ENCODE measurements at places on chromosomes 6 and 20.

DNA sequence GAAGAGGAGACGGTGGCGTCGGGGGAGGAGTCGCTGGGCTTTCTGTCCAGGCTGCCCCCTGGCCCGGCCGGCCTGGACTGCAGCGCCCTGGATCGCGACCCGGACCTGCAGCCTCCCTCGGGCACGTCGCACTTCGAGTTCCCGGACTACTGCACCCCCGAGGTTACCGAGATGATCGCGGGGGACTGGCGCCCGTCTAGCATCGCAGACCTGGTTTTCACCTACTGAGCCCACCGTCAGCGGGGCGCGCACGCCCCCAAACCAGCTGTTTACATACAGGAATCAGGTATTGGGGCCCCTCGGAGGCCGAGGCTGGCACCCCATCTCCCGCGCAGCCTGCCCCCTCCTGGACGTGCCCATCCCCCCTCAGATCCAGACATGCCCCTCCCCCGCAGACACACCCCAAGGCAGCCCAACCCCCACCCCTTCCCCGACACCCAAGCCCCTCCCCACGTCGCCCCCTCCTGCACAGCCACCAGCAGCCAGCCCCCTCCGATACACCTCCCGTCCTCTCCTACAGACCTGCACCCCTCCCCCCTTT, 1.4 kb downstream of the SOX12 start:
- DNase-seq: no peak

DNA sequence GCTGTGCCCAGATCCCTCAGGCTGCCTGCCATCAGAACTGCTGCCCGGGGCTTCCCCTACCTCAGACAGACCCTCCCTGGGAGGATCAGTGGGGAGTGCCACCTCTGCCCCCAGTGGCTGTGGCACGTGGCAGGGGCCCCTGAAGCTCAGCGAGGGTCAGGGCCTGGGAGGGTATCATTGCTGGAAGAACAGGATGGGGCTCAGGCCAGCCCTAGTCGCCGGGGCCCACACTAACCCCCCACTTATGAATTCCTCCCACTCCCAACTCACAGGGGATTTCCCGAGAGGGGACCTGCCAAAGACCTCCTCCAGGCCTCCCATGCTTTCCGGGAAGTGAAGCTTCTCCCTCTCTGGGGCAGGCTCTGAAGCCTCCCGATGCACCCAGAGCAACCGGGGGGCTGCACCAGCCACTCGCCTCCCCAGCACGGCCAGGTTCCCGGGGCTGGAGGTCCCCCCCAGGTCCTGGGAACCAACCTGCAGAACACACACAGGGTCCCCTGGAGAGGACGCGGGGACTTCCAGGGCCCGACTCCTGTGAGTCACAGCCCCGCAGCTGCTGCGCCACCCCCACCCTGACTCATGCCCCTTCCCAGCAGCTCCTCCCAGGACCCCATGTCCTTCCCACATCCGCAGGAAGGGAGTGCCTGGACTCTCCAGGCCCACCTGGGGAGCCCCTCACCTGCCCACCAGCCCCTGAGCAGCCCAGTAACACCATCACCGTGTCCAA, 2.5 kb downstream of the TNFRSF6B start:
- peak; percentile 40 for DNase-seq

- no peak for DNase-seq
Measured at GRCh38 chr6:170259278-170259677, 31.6 kb downstream of the DLL1 start.

- DNase-seq: no peak
Measured at GRCh38 chr20:35260426-35260825, 17.5 kb downstream of the MMP24OS start.

GRCh38 chr20:2817341-2817726, 1.2 kb downstream of the TMEM239 start:
- no peak for DNase-seq

DNA sequence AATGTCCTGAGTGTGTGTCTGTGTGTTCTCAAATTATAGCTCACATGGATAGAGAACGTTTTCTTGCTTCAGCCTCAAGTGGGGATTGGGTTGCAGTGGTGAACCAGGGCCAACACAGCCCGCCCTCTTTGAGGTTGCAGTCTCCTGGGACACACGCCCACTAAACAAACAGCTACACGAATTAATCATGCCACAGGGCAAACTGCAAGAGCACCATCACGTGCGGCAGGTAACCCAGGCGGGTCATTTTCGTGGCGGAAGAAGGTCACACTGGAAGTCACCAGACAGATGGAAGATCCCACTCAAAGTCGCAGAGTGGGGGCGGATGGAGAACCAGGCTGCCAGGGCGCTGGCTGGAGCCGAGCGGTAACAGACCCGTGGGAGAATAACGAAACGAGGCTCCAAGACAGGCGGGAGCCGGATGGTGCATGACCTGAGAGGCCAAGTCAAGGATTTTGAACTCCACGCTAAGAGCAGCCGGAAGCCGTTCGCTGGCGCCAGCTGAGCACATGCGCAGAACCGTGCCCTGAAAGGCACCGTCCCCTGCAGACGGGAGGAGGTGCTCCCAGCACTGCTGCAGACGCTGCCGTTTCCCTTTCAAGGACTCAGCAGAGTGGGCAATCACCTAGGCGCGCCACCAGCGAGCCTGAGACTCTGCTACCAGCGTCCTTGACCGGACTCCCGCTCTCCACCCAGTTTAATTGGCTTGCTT, 10.7 kb downstream of the DLL1 start:
- no peak for DNase-seq

GRCh38 chr6:139800837-139801236, 426.4 kb upstream of the CITED2 start:
- DNase-seq: no peak

- DNase-seq: no peak
Measured at GRCh38 chr20:19344341-19344740, 131.9 kb downstream of the SLC24A3 start.

GRCh38 chr6:76694795-76695194, 622.3 kb upstream of the IMPG1 start:
- DNase-seq: no peak

DNA sequence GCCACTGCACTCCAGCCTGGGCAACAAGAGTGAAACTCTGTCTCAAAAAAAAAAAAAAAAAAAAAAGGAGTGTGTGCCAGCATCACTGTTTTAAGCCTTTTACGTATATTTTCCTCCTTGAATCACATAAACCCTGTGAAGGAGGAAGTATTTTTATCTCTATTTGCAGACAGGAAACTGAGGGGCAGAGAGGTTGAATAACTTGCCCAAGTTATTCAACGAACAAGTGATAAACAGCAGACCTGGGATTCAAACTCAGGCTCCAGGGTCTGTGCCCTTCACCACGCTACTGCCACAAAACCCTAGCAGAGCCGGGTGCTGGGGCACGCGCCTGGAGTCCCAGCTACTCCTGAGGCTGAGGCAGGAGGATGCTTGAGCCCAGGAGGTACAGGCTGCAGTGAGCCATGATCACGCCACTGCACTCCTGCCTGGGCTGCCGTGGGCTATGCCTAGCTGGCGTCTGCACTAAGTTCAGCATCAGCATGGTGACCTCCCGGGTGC, 9.4 kb upstream of the AVP start:
- no peak for DNase-seq

DNA sequence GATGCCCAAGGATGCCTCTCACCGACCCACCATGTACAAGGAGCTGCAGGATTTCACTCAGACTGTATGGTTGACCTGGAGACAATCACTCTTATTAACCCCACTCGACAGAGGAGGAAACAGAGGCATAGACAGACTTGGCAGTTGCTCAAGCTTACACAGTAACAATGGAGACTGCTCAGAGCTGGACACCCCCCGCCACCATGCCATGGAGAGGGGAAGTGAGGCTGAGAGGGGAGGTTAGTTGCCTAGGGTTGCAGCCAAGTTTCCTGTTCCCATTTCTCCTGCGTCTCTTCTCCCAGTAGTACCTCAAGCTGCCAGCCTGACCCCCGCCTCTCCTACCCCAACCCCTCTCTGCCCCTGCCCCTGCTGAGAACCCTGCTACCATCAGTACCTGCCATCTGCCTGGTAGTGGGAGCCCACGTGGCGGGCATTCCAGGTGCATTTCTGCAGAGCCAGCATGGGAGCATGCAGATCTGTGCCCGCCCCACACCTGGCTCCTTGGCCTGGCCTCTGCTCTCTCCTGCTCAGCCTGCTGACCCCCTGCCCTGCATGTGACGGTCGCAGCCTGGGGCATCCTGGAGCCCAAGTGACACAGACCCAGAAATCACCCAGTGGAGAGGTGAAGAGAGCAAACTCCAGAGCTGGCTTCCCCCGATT, 157.7 kb downstream of the PREX1 start:
- DNase-seq: no peak

DNA sequence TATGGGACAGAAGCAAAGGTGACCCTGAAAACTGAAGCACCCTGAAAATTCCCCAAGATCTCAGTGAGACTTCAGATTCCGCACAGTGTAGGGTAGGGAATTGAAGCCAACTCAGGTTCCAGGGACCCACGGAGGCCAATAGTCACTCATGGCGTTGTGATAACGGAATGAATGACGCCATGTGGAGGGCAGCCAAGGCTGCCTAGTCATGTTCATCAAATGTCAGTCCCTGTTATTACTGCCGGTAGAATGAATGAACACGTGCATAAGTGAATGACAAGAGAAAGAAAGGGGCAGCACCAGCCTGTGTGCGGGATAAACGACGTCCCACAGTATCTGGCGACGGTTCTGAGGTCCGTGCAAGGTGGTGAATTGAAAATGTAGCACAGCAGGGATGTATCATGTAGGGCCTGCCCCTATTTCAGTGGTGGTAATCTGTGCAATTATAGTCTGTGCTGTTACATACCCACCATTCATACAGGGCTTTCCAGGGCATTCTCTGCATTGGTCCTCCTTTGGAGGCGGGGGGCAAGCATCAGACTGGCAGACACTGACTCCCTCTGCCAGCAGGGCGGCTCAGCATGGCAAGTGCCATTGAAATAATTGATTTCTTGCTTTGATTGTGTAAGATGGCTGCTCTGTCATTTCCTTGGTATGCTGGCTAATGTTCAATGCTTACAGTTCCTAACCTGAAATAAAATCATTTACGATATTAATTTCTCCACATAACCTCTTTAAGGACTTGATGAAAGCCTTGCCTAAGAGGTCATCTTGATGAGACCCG, 386.9 kb downstream of the CDH4 start:
- DNase-seq: no peak

GRCh38 chr20:41411391-41411847, 44.8 kb upstream of the EMILIN3 start:
- DNase-seq: peak; percentile 21

GRCh38 chr6:109239651-109240321, 142.5 kb downstream of the CD164 start:
- no peak for DNase-seq

GRCh38 chr6:2203264-2203663, 42.1 kb downstream of the GMDS start:
- no peak for DNase-seq

DNA sequence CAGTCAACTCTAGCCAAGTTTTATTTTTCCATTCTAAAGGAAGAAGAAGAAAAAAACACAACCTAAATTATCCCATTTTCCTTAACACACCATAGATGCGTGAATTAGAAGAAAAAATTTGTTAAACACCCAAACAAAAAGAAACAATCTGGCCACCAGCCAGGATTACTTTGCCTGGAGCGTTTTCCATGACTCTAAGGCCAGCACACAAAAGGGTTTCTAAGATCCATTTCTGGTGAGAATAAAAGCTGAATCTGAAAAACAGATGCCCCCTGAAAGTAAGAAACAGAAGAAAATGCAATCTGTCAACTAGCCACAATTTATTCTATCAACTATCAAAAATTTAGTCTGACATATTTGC, 267.2 kb upstream of the SULF2 start:
- DNase-seq: no peak

Data from fibroblast of skin of left biceps (primary cell).